Mucosa of gallbladder (tissue), 1 donor: ENCODE measurements at places on chromosomes 11 and 22. TPM values are rescaled to one million over a fixed set of nuclear protein-coding genes. Genes with fewer than 3 reads are reported as not detected.
A peak's percentile ranks its signal among the peaks of the same experiment; 100 is the strongest.

DNA sequence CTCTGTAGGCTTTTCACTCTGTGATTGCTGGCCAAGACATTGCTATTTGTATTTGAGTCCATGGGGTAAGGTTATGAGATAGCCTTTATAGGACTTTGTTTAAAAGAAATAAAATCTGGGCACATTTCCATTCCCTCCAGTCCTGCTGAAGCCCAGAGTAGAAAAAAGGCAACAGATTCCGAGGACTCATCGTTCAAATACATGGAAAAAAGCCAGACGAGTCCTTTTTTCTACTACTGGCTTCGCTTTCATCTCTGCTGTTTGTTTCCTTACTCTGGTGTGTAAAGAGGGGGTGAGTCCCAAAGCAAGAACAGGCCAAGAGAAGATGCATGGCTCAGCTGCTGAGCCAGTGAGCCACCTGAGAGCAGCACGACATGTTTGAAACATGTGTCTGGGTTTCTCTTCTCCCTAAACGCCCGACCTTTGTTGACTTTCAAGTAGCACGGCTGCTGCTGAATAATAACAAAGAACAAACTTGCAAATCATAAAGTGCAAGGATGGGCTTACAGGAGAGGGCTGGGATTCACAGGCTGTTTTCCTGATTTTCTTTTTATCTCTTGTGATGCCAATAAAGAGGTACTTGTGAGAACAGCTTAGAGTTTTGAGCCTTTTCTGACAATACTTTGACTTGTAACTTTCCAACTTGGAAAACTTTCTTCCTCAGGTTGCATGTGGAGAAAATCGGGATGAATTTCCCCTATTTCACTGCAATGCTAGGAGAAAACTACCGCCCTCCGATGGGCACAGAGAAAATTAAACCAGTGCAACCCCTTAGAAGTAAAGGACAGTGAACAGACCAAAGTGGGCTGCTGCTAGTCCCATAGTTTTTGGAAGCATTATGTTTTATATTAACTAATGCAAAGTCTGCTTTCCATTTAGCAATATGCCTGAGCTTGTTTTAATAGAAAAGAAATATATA is 195.2 kb upstream of the RAG2 start:
- no peak for DNase-seq

- no peak for DNase-seq
Observed at GRCh38 chr11:16611401-16611921, 127.0 kb upstream of the C11orf58 start.

DNA sequence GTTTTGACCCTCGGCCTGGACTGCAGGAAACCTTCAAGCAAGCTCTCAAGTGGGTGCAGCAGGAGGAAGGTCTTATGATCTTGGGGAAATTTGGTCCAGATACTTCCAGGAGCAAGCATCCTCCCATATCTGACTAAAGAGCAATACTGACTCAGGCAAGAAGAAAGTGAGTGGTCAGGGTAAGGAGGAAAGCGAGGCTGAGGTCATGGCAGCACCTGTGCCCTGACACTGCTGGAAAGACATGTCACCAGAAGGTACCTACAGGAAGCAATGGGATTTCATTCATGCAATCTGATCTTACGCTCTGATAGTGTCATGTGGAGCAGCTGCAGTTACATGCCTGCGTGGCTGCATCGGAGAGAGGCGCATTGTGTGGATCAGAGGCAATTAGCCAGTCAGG is 6.5 kb upstream of the TOP3B start:
- DNase-seq: no peak

GRCh38 chr11:35151683-35152280 is 12.8 kb downstream of the CD44 start:
- no peak for DNase-seq

- no peak for DNase-seq
Observed at GRCh38 chr11:123517559-123518364, 87.7 kb downstream of the GRAMD1B start.

DNA sequence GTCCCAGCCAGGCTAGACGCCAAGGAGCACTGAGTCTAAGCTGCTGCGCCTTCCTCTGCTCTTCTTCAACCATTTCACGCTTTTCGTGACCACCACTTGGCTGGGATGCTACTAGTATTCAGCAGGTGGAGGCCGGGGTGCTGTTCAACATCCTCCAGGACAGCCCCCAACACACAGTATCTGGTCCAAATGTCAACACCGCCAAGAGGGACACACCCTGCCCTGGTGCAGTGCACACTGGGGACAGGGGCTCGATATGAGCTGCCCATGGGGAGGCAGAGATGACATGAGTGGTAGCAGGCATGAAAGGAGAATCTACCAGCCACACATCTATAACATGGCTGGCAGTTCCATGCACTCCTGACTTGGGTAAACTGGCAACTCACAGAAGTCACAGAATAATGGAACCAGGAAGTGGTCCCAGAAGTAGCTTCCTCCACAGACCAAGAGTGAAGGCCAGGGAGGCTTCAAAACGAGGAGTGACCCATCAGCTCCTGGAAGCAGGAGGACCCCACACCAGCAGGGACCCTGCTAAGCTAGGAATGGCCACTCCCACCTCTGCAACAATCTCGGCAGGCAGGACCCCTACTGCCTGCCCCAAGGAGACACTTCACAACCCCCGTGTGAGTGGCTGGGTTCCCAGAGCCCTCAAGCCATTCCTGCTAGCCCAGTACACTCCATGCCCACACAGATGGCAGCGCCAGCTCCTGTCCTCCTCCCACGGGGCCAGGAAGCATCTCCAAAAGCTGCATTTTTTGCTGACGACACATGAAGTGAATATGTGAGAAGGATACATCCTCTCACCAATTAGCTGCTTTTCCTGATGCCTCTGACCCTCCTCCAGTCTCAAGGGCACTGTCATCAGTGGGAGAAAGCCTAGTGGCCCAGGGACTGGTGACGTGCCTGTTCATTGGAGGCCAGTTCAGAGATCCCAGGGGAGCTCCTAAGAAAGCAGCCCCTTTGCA is 78.8 kb downstream of the DGCR2 start:
- DNase-seq: no peak

DNA sequence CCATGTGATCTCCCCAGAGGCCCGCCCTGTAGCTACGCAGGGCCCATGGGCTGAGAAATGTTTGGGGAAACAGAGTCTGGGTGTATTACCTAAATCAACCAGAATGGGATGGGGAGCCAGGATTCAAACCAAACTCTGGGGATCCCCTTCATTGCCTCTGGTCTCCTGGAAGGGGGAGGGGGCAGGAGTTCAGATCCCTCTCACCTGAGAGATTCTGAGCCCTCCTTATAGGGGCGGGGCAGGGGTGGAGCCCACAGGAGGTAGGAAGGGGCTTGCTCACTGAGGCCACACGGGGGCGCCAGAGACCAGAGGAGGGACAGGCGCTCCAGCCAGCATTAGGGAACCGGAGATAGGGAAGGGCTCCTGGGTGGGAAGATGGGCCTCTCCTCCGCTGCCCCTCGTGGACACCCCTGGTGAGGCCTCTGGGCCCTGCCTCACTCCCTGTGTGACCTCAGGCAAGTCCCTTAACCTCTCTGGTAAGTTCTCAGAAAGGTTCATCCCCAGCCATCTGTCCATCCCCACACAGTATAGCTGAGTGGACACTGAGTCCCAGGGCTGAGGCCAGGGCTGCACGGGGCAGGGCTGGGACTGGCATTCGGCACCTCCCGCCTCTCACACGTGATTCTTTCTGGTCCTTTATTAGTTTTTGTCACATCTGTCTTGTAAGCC is 2.7 kb upstream of the CDC42BPG start:
- DNase-seq: peak; percentile 88

- DNase-seq: no peak
Observed at GRCh38 chr11:68977781-68978625, 2.8 kb downstream of the MRGPRD start.

The CLDN5 gene
- total RNA-seq: 27.5 TPM

The RFPL3 gene
- not detected for total RNA-seq

The GATD1 gene
- 85.9 TPM for total RNA-seq
